Thyroid gland (tissue), 4 donors: ENCODE measurements at places on chromosomes 1 and 21. TPM values are rescaled to one million over a fixed set of nuclear protein-coding genes. Genes with fewer than 3 reads are reported as not detected.

Gene KCNE1
- total RNA-seq, result 2.6 TPM

Gene TNNI3K
- not detected for total RNA-seq

Gene CLEC20A
- not detected for total RNA-seq

Gene TSPEAR
- 0.27 TPM for total RNA-seq

Gene HIVEP3
- 13.5 TPM for total RNA-seq

Gene DUSP23
- total RNA-seq, result 99.7 TPM

Gene EIF2D
- total RNA-seq, result 60.6 TPM

Gene UBL4B
- total RNA-seq, result not detected

Gene CD247
- 1.4 TPM for total RNA-seq

Gene GBP7
- total RNA-seq, result not detected

Gene ADCY10
- total RNA-seq, result not detected

Gene PAQR6
- total RNA-seq, result 0.83 TPM

Gene CD2
- total RNA-seq, result 2.7 TPM

Gene CLDN17
- total RNA-seq, result not detected

Gene CD1D
- 2.8 TPM for total RNA-seq

Gene FNDC5
- total RNA-seq, result 1.8 TPM

Gene CD53
- total RNA-seq, result 15.7 TPM

Gene CLDN14
- not detected for total RNA-seq

Gene GPBP1L1
- total RNA-seq, result 163 TPM
